ENCODE measurements at places on chromosomes 6 and 20.

DNA sequence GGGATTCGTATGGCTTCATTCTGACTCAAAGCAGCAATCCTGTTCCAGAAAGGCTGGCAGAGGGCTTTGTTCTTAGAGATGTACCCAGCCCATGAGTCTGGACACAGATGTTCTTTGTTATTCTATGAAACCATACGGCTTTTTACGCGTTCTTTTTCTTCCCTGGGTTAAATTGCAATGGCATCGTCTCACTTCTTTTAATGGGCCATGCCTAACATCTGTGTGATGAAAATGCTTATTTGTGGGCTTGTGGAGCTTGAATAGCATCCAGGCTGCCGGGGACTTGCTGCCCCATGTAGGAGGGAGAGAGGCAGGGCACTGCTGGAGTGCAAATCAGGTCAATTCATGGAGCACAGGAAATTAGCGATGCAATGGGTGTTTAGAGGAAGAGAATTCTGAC is 19.4 kb downstream of the FAM50B start:
- no peak for DNase-seq

DNA sequence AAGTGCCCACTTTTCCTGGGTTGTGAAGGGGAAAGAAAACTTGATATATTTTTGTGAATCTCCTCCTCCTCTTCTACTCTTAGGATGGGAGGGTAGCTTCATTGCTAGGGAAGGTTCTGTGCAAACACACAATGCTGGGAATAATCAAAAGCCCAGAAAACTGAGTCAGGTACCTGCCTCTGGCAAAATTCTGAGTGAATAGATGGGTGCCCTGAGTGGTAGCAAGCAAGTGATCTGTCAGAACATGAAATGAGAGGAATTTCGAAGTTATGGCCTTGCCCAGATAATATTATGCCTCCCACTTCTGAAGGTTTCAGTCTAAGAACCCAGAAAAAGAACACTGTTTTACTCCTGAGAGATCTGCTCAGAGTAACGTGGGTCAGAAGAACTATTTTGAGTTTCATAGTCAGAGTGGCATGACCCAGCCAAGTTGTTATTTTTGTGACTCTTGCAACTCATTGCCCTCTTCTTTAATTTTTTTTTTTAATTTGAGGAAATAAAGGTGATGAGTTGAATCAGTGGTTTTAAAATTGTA is 158.3 kb downstream of the BMP2 start:
- no peak for DNase-seq

GRCh38 chr6:3222506-3223038 is 4.9 kb downstream of the TUBB2B start:
- DNase-seq: no peak

GRCh38 chr6:152123076-152123475 is 315.6 kb downstream of the ESR1 start:
- DNase-seq: no peak

GRCh38 chr20:32285082-32285620 is 7.7 kb downstream of the KIF3B start:
- no peak for DNase-seq

DNA sequence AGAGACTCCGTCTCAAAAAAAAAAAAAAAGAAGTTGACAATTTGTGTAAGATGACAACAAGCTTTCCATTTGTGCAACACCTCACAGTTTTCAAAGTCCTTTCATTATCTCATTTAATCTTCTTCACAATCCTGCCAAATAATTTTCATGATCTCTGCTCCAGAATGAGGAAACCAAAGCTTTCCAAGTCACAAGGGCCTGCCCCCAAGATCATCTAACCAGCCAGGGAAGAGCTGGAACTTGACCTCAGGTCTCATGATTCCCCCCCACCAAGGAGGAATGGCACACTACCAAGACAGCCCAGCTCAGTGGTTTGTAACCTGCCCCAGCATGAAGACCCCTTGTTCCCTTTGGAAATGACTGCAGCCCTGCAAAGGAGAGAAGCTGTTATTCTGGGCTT is 74.0 kb upstream of the PIM1 start:
- no peak for DNase-seq

DNA sequence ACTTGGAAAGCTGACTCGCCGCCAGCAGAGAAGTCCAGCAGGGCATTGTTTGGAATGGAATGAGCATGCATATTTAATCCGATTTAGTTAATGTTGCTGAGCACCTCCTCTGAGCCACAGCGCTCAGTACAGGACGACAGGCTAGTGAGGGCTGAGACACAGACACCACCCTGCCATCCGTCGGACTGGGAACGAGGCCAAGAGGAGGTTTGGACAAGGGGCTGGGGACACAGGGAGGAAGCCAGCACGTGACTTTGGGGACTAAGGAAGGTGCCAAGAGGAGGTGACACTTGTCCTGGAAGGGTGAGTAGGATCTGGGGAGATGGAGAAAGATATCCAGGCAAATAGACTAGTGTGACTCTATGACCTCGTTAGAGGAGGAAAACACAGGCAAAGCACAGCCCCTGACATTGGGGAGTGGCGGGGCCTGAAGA is 152.5 kb upstream of the ECI2 start:
- DNase-seq: no peak

GRCh38 chr6:156114541-156114940 is 658.9 kb upstream of the NOX3 start:
- DNase-seq: no peak

- no peak for DNase-seq
Measured at GRCh38 chr20:24665741-24666191, 196.3 kb downstream of the SYNDIG1 start.

DNA sequence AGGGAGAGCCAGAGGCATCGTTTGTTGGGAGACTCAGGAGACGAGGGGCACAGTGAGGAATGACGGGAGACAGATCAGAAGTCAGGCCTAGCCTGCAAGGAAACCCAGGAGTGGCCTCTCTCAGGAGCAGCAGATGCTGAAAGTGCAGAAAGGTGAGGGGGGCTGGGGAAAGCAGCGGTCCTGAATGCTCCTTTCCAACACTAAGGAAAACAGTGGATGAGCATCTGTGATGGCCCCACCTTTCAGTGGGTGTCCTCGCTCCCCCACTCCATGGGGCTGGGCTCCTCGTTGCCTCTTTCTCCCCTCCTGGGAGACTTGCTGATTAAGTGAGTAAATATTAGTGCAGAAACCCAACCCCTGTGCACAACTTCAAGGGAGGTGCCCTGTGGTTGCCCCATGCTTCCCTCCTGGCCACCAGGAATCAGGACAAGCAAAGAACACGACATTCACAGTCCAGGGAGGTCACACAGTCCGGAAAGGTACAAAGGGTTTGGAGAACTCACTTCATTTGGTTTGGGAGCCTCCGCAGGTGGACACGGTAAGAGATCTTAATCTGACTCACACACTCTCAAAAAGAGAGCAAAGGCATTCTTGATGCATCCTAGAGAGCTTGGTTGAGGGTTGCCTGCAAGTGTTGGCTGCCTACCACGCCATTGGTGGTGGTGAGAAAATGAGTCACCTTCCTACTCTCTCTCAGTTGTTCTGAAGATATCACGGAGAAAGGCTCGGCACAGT is 9.7 kb upstream of the BPIFB1 start:
- no peak for DNase-seq

DNA sequence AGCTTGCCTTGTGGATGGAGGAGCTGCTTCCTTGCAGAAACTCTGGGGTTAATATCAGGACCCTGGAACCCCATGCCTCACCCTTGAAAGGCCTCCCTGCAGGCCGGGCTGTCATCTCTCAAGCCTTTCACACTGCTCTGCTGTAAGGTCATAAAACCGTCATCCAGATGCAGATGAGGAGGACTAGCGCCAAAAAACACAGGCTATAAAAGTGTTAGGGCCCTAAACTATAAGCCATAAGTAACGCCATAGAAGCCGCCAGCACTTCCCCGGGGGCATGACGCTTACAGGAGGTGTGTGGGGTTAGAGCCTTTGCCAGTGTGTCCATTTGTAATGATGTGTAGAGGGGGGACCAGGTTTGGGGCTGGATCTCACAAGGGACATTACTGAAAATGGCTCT is 47.6 kb downstream of the CDH4 start:
- DNase-seq: peak; percentile 47
